ENCODE measurements at places on chromosomes 6 and 20.

GRCh38 chr20:50682065-50682464 is 9.3 kb downstream of the RIPOR3 start:
- no peak for DNase-seq

DNA sequence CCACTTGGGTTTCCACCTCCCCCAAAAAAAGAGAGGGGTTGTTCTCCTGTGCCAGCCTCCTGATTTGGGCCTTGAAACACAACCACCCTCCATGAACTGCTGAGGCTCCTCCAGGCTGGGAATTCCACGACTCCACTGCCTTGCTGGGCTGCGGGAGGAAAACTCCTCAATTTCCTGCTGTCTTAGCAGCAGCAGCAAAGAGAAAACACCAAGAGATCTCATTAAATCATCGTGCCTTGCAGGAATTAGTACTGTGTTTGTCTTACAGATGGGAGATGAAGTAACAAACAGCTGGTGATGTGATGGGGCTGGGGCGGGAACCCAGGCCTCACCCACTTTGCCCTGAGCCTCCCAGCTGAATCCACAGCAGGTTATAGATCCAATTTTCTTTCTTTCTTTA is 29.0 kb downstream of the BPIFB1 start:
- DNase-seq: no peak

DNA sequence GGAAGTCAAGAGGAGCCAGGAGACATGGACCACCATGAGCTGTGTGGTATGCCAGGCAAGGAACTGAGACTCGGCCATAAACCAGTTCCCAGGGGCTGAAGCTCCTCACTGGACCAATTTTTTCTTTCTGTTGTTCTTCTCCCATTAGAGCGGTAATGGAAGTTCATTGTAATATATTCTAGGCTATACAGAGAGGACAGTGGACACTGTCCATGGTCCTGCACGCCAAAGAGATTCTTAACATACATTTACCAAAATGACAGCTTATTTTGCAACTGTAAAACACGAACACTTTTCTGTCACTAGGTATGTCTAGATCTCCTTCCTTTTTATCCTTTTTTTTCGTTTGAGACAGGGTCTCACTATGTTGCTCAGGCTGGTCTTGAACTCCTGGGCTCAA is 13.1 kb upstream of the DSN1 start:
- DNase-seq: no peak

- no peak for DNase-seq
Observed at GRCh38 chr20:61396262-61396848, 144.3 kb downstream of the CDH4 start.

GRCh38 chr20:45629496-45630100 is at the start of gene WFDC10A:
Gene WFDC10A (plus strand): TSS chr20:45629739. CDS start chr20:45629814, 75 bp downstream.
- no peak for DNase-seq
